AML-193 (cell line): ENCODE measurements at places on chromosomes 12 and 14.

DNA sequence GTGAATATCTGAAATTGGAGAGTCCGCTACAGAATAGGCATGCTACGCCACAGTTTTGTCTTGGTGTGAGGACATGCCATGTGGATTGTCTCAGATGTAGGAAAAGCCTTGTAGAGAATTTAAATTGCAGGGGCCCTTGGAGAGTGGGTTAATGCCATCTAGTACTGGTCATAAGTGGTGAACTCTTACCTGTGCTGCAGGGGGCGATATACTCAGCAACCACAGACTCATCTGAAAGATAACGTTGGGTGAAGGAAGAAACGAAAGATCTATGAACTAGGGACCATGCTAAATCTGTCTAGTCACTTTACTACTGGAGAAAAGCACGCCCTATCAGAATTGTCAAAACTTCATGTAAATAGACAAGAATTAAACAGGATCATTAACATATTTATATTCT lies 33.7 kb upstream of the A2M start:
- DNase-seq, result no peak

DNA sequence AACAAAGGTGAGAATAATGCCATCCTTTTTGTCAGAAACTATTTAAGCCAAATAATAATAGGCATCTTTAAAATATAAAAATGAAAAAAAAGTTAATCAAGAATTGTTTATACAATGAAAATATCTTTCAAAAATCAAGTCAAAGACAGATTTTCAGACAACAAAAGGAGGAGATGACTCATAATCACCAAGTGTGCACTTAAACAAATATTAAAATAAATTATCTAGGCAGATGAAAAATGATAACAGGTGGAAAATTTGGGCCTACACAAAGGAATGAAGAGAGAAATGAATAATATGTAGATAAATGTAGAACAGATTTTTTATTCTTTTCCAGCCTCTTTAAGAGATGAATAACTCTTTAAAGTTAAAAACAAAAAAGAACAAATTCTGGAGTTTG lies 250.0 kb upstream of the PLEKHG7 start:
- no peak for DNase-seq

GRCh38 chr14:59320361-59320760 lies 131.9 kb downstream of the DAAM1 start:
- DNase-seq, result peak; percentile 28

DNA sequence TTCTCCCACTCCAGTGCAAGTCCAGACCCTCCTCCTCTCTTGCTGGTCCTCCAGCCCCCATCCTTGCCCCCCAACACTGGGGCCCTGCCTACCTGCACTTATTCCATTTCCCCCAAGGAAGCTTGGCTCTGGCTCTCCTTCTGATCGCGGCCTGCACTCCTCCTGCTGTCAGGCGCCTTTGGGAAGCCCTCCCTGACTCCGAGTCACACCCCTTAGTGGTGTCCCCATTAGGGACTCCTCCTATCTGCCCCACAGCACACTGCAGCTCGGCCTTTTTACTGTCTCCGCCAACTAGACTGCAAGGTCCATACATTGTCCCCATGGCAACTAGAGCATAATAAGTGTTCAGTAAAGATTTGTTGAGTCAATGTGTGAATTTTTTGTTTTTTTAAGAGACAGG lies 32.9 kb downstream of the FIGNL2 start:
- DNase-seq, result no peak

GRCh38 chr12:54390176-54390667 lies 5.7 kb upstream of the ZNF385A start:
- no peak for DNase-seq
